ENCODE measurements at places on chromosomes 5 and 9.

GRCh38 chr5:149754172-149754880 lies 24.2 kb downstream of the PPARGC1B start:
- no peak for DNase-seq

- peak; percentile 62 for DNase-seq
Observed at GRCh38 chr5:141560151-141560550, 58.6 kb downstream of the DIAPH1 start.

DNA sequence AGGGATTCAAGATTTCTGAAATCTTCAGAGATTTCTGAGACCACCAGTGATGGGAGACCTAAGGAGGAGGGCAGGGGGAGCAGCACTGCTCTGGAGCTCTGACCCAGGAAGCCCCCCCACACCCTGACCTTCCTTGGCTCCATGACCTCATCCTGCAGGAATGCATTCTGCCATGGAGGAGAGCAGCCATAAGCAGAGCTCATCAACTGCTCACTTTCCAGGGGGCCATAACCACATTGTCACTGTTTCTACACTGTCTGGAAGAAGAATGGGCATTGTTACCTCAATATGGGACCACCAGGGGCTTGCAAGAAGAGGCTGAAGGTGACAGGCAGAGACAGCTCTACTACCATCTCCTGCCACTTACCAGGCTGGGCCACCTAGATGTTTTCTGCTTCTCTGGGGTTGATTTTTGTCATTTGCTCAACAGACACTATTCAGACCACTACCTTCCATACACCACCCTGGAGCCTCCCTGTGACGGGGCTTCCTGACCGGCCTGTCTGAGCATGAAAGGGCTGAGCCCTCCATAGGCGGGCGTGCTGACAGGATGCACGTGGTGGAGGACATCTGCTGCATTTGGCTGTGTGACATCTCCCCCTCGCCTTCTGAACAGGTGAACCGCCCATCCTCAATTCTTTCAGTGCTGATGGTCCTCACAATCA lies 2.3 kb upstream of the TSC1 start:
- no peak for DNase-seq

DNA sequence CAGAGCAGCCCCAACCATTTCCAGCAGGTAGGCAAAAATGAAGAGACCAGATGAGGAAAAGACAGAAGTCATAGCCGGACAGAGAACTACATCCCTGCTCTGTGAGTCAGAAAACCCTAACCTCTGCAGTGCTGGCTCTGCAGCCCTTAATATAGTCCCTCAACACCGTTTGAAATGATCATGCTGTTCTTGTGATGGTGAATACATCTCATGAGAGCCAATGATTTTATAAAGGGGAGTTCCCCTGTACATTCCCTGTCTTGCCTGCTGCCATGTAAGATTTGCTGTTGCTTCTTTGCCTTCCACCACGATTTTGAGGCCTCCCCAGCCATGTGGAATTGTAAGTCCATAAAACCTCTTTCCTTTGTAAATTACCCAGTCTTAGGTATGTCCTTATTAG lies 216.8 kb upstream of the RFX3 start:
- no peak for DNase-seq

DNA sequence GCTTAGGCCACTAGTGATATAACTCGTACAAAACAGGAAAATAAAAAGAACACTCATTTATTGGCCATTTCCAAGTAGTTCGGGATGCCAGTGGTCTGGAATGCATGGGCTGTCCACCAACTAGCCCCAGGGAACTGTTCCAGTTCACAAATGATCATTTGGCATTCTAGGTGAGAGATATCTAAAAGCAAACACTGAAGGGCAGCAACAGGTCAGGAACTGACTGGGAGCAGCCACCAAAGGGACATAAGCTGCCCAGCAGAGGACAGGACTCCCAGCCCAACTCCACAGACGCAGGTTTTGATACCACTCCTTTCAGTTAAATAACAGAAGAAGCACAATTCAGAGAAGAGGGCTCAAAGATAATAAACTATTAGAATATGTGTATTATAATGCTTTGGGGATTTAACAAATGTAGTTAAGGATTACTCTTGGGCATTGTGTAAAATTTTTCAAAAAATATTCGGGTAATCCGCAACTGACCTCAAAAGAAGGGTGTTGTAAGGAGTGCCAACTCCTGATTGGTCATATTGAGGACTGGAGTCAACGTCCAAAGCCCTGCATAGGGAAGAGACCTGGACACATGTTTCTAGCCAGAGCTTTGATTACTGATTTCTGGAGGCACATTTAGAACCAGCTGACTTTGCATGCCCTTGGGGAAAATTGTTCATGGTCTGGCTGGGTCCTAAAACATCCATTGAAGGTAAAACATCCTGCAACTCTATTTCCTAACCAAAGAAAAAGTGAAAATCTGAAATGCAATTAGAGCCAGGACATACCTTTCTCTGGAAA lies 320.0 kb downstream of the DNAH5 start:
- DNase-seq, result no peak

DNA sequence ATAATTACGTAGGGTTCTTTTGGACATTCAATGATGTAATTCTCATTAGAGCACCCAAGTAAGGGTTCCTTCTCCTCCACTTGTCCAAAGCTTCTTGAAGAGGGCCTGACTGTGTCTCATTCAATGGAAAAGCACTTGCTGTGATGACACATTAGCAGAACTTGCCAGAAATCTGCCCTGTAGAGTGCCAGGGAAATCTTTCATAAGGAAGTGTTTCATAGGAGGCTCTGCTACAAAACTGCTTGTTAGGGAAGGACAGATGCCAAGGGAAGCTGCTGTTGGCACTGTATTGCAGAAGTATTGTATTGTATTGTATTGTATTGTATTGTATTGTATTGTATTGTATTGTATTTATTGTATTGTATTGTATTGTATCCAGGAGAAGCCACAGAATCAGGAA lies 45.5 kb upstream of the MPDZ start:
- no peak for DNase-seq
